ENCODE measurements at places on chromosomes 5 and 9.

GRCh38 chr9:83754383-83754977 lies 46.7 kb upstream of the UBQLN1 start:
- DNase-seq, result no peak

GRCh38 chr9:89529243-89530035 lies 31.5 kb upstream of the SEMA4D start:
- DNase-seq, result no peak

GRCh38 chr9:116336133-116336862 lies 182.7 kb downstream of the PAPPA start:
- no peak for DNase-seq

DNA sequence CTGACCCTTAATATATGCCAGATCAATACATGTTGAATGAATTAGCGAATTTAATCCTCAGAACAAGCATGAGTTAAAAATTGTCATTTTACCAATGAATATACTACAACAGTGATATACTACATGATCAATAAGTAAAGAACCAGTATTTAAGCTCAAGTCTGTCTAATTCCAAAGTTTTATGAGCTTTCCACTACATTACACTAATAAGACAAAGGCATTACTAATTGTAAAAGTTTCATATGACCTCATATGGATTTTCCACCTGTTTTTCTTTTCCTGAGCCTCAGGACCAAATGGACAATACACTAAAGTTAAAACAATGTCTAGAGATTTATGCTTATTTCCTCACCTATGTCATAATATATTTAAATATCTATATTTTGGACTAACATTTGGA lies 80.8 kb downstream of the OXCT1 start:
- DNase-seq, result no peak

All from NCI-H1417 treated with DMSO at 0.1 percent for 48 hours (cell line).